Hematopoietic multipotent progenitor cell treated with erythropoietin and hydrocortisone succinate and interleukin-3 and kit ligand, for 6 days (in vitro differentiated cells): ENCODE measurements at places on chromosomes 12 and 14.

GRCh38 chr12:91857813-91858542, 287.7 kb downstream of the BTG1 start:
- DNase-seq: no peak

DNA sequence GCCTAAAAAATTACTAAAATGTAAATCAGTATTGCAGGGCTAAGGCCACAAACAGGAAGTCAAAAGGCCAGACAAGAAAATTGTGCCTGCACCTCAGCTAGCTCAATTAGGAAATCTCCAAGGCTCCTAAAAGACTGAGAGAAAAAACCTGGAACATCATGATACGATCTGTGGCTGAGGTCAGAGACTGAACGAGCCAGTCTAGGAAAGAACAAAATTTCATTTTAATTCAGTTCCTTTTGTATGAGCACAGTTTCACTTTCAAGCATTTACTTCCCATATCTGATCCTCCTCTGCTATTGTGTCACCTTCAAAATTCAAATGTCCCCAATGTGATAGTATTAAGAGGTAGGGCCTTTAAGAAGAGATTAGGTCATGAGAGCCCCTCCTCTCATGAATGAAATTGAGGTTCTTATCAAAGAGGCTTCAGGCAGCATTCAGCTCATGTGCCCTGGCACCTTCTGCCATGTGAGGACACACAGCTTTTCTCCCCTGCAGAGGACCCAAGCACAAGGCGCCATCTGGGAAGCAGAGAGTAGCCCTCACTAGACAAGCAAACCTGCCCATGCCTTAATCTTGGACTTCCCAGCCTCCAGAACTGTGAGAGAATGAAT, 14.8 kb downstream of the PRKAB1 start:
- DNase-seq: peak; percentile 89

DNA sequence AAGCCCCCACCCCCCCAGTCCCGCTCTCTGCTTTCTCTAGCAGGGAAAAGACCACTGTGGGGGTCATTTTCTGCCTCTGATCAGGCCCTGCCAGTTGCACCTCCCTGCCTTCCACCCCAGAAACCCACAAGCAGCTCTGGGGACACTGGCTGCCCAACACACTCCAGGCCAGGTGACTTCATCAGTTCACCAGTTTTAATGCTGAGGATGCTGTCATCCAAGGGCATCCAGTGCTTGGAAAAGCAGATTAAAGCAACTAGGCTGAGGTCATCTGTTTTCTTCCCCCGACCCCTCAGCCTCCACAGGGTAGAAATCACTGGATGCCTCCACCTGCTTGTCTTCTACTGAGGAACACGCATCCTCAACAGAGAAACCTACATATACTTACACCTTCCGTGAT, 282.4 kb downstream of the DPF3 start:
- DNase-seq: no peak

GRCh38 chr12:3004655-3005565, 45.7 kb downstream of the TEAD4 start:
- DNase-seq: peak; percentile 55

DNA sequence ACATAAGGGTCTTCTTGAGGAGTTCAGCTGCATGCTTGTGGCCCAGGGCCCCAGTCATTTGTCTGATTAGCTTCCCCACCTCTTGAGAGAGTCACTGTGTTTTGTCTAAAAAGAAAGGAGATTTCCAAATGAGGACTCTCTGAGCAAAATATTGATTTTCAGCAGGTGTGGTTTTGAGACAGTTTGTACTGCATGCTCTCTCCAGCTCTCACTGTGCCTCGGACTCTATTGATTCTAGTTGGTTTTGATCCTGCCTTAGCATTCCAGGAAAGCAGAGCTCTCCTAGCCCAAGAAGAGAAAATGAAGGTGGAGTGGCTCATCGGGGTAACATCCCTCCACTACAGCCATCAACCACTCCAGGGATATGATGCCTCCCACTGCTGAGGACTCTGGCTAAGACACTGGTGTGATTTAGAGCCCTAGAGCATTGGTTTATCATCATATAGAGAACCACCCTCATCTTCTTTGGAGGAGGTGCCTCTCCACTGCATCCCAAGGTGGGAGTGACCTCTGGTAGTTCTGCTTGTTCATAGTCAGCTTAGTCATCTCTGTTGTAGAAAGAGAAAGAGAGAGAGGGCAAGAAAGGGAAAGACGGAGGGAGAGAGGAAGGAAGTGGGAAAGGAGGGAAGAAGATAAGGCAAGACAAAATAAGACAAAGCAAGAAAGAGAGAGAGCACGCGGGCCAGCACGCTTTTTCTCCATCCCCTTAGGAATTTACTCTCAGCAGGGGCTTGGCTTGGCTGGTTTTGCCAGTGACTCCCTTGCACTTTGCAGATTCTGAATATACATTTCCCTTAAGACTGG, 365.6 kb downstream of the DPF3 start:
- no peak for DNase-seq

DNA sequence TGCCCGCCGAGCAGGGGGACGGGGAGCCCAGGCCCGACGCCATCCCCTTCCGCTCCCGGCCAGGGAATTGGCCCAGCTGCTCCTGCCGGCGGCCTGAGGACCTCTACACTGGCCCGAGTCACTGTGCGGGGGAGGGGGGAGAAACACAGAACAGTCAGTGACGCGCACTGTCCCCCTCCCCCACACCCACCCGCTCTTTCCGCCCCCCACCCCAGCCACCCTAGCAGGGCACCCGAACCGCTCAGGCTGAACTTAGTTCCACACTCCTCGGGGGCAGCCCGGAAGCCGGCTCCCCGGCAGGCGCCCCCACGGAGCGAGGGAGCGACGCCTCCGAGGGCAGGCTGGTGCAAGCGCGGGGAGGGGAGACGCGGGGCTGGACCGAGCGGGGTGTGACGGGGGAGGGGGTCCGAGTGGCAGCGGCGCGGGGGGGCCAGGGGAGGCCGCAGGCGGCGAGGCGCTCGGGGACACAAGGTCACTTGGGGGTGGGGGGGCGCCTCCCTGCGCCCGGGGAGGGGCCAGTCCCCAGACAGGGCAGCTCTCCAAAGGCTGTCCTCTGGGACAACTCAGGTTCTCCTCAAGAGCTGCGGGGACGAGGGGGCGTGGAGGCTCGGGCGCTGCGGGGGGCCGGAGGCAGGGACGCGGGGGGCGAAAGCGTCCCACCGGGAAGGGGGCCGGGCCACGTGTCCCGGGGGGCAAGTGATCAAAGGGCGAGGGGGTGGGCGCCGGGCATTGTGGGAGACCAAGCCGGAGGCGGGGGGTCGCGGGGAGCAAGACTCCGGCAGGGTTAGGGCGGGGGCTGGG, 648 bp downstream of the CHD4 start:
- peak; percentile 60 for DNase-seq
